ENCODE measurements at places on chromosomes 3 and 15. TPM values are rescaled to one million over a fixed set of nuclear protein-coding genes. Genes with fewer than 3 reads are reported as not detected.

P3H2 gene
- 74.4 TPM for total RNA-seq

PLS1 gene
- total RNA-seq, result 1.7 TPM

CPA3 gene
- total RNA-seq, result not detected

OR5K2 gene
- not detected for total RNA-seq

CYP19A1 gene
- total RNA-seq, result not detected

IL17RB gene
- under 0.01 TPM for total RNA-seq

GPR87 gene
- total RNA-seq, result 0.36 TPM
